Left forelimb (tissue), 1 donor: ENCODE measurements at places on chromosomes 2 and 18.

GRCh38 chr18:70246061-70246466 is 40.6 kb upstream of the RTTN start:
- DNase-seq, result no peak

- no peak for DNase-seq
Measured at GRCh38 chr2:221529943-221530652, 42.0 kb downstream of the EPHA4 start.

- no peak for DNase-seq
Measured at GRCh38 chr18:48842259-48843061, 108.3 kb downstream of the SMAD7 start.

GRCh38 chr2:176583607-176584006 is 314.4 kb downstream of the MTX2 start:
- DNase-seq, result no peak

DNA sequence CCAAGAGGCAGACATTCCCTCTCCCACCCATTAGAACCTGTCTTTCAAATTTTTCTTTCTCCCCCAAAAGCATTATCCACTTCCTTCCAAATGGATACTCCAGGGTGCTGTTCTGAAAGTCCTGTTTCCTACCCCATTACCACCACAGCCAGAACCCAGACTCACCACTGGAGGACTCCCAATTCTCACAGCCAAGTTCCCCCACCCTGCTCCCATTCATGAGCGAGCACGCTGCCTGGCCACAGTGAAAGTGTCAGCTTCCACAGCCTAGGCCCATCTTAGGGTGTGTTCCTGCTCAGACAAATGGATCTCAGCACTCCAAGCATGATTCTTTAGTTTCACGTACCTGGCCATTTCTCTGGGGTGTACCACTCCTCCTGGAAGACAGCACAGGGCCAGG is 3.8 kb upstream of the ANKRD53 start:
- DNase-seq, result no peak
